ENCODE measurements at places on chromosomes 1 and 21. TPM values are rescaled to one million over a fixed set of nuclear protein-coding genes. Genes with fewer than 3 reads are reported as not detected.
A peak's percentile ranks its signal among the peaks of the same experiment; 100 is the strongest.

GRCh38 chr1:178944729-178945128 lies 73.9 kb upstream of the ANGPTL1 start:
- peak; percentile 56 for DNase-seq

DNA sequence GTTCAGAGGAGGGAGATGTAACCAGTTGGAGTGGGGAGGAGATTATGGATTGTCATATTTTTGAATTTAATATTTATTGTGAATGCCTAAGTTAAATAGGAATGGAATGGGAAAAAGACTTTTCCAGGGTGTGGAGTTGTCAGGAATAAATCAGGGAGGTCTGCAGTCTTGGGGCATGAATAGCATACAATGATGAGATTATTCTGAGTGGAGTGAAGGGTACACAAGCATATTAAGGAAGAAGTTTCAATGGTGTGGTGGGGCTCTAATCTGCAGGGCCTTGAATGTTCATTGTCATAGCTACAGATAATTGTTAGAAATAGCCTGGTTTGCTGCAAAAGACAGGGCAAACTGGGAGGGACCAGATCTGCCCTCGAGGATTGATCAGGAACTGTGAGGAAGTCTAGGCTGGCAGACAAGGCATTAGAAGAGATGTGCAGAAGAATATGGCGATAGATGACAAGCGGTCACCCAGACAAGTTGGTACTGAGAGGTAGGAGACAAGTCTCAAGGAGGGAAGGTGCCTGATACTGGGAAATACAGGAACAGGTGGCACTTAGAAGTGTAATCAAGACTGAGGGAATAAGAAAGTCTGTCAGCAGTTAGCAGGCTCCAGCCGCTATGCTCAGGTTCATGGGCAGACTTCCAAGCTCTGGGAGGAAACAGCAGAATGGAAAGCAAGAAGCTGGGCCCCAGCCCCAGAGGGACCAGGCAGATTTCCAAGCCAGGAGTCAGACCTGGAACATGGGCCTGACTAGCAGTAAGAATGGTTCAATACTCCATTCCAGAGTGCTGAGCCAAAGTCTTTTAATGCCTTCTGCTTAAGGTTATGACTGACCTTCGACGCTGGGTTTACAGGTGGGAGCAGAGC lies 20.9 kb upstream of the RGL1 start:
- DNase-seq: peak; percentile 21

OXCT2 gene
- not detected for total RNA-seq

GRCh38 chr1:220527908-220528678 lies at the start of gene MARK1:
Gene MARK1, plus strand, starts transcription at chr1:220528136. Its CDS starts 687 bp downstream, at chr1:220528823.
- DNase-seq: peak; percentile 30

DNA sequence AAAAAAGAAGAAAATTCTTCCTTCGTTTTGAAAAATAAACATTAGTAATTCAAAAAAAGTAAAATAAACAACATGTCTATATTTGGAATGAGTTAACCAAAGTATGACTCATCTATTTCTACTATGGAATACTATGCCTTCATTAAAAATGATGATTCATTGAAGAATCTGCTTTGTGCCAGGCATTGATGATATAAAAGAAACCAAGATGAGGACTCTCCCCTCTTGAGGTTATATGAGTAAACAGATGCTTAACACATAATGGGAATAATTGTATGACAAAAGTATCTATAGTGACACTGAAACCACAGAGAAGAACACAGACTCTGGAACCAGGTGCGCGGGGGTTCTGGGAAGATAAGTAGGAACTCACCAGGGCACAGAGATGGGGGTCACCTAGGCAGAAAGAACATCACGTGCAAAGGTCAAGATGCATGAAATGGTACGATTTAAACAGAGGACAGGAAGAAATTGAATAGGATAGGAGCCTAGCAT lies 18.8 kb downstream of the ELF3 start:
- peak; percentile 95 for DNase-seq

GRCh38 chr1:243471026-243471685 lies 215.3 kb downstream of the SDCCAG8 start:
- no peak for DNase-seq

DNA sequence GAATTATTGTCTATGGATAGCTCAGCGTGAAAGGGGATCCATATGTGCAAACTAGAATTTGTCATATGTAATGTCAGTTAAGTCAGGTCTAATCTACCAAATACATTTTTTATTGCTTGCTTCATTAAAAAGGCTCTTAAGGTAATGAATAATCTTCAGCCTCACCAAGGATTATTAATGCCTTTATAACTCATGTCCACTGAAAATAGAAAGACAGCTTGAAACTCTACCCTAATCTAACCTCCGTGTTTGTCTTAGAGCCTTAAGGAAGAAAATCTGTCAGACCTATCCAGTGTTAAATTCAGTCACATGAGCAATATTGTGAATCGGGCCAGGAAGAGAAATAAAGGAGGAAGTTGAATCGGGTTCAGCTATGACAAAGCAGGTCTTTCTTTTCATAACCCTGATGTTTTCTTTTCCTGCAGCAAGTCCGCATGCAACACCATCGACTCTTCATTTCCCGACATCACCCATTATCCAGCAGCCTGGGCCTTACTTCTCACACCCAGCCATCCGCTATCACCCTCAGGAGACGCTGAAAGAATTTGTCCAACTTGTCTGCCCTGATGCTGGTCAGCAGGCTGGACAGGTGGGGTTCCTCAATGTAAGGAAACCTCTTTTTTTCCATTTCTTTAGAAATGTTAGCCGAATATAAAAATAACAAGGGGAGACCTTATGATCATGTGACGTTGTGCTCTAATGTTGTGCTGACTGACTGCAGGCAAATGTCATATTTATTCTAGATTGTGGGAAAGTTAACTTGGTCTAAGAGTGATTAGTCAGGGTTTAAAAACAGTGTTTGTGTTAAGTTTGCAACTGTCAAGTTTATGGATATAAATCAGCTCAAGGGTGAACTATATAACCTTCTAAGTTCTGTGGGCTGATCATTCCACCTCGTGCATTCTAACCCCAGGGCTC lies 321.0 kb downstream of the TM2D1 start:
- no peak for DNase-seq

CHI3L2 gene
- 2.5 TPM for total RNA-seq

- DNase-seq: no peak
These were observed 2.5 kb downstream of the OLIG2 start for GRCh38 chr21:33028287-33028670.

DNA sequence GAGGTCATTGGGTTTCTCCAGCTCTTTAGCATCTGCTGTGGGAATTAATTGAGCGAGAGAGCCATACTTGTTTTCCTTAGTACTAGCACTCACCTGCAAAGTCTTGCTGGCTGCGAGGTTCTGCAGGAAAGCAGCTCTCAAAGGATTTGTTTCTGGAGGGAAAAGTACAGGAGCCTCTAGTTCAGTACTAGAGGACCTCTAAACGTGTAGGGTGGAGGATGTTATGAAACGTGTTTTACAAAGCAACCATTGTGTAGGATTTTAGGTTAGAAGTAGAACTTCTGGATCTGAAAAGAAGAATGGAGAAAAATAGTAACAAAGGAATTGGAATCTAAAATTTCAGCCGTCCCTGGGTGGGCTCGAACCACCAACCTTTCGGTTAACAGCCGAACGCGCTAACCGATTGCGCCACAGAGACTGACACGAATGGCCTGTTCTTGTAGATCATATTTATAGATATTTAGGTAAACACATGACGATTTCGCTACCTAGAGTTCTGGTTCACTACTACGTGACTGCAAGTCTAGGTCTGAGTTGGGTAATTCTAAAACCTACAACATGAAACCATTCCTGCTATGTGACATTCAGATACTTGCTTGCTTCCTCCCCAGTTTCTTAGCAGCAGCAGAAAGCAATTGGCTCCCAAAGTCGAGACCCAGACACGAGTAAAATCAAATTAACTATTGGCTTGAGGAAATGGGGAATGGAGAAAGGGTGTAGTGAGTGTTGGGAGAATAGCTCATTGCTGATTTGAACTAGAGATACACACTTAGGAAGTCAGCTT lies 60.2 kb upstream of the CFAP126 start:
- DNase-seq: peak; percentile 59

DNA sequence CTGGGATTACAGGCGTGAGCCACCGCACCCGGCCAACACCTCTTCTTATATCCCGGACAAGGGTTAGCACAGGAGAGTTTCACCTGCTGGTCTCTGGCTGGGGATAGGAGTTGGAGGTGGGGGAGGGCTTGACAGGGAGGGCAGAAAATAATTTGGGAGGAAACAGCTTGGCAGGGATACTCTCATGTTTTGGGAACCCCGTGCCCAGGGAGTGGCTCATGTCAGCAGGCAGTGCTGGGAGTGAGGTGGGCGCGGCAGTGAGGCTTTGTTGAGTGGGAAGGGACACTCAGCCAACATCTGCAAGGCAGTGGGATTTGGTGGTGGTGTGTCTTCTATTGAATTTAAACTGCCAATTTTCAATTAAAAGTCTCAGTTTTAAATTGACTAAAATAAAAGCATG lies 1.1 kb upstream of the THEM5 start:
- no peak for DNase-seq

GRCh38 chr1:214349781-214350180 lies 68.8 kb downstream of the SMYD2 start:
- DNase-seq: peak; percentile 81

- DNase-seq: no peak
These were observed 7.3 kb downstream of the IL24 start for GRCh38 chr1:206904423-206905142.

DNA sequence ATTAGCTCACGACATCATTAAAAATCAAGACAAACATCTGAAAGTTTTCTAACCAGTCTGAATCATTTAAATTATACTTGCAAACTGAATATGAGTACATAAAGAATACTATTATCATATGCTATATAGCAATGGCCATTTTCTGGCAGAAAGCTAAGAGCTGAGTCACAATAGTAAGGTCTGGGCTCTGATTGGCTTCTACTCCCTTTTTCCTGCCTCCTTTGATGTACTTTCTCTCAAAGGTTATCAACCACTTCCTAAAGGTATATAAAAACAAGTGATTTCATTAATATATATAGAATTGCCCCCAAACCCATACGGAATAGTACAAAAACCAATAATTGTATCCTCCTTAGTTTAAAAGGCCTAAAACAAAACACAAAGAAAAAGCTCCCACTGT lies 7.0 kb downstream of the KCNA3 start:
- no peak for DNase-seq

C1QA gene
- not detected for total RNA-seq

KLHL20 gene
- total RNA-seq: 22.9 TPM

FMOD gene
- not detected for total RNA-seq

GRCh38 chr21:25560891-25561290 lies 46.4 kb downstream of the MRPL39 start:
- no peak for DNase-seq

DNA sequence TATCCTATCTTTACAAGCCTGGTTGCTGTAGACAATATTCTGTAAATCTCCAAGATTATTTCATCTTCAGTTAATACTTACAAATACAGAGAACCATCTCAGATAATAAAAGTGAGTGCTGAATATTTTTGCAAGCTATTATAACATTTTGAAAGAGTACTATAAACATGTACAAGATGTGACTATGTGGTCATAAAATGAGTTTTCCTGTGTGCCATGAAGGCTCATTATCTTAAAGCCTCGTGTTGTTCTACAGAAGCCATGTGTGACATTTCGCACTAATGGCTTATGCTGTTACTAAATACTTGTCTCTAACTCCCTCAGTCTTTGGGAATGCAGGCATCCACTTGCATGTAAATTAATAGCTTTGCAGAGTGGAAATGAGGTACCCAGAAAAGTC lies 48.3 kb downstream of the SAMSN1 start:
- DNase-seq: no peak

RNU1-4 gene
- total RNA-seq: under 0.01 TPM

All from A172 (cell line).